ENCODE measurements at places on chromosomes 6 and 20.

- DNase-seq = no peak
Observed at GRCh38 chr20:64258071-64258823, 2.7 kb downstream of the PCMTD2 start.

GRCh38 chr6:162379757-162380409 lies 347.7 kb downstream of the PRKN start:
- DNase-seq = no peak

GRCh38 chr20:21162631-21163030 lies 36.7 kb downstream of the KIZ start:
- no peak for DNase-seq

DNA sequence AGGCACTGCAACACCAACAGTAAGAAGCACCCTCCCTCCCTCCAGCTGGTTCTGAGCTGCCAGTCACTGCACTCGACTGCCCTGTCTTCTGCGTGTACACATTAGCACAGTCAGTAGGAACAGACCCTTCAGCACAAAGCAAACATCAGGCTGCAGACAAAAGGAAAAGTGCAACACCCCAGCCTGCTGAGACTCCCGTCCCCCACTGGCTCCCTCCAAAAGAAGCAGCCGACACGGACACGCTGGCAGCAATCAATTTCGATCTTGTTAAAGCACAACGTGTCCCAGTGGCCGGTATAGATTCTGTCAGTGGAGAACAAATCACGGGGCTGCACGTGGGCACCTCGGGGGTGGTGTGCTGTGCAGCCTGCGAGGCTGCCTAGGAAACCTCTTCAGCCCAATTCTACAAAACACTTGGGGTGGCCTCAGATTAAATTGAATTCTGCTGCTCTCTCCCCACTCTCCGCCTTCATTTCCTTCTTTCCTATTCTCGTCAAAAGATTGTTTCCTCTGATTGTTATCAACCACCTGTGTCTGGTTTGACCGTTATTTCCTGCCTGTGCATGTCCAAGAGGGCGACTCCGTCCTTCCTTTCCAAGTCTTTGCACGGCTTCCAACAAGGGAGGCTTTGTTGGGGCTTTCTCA lies 38.7 kb downstream of the TRAF3IP2 start:
- DNase-seq = no peak

DNA sequence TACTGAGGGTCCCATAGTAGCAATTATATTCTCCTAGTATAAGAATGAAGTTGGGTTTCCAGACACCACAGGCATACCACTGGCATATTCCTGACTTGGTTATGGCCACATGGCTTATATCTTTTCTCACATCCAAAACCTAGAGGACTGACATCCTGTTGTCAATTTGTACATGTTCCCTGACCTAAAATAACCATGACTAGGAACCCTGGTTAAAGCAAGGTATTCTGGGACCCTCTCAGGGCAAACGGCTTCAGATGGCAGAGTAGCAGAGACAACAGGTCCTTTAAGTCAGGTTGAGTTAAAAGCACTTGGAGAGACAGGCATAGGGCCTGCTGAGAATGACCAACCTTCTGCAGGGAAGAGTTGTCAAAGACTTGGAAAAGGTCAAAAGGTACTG lies 12.6 kb downstream of the MAP3K5 start:
- DNase-seq = no peak

DNA sequence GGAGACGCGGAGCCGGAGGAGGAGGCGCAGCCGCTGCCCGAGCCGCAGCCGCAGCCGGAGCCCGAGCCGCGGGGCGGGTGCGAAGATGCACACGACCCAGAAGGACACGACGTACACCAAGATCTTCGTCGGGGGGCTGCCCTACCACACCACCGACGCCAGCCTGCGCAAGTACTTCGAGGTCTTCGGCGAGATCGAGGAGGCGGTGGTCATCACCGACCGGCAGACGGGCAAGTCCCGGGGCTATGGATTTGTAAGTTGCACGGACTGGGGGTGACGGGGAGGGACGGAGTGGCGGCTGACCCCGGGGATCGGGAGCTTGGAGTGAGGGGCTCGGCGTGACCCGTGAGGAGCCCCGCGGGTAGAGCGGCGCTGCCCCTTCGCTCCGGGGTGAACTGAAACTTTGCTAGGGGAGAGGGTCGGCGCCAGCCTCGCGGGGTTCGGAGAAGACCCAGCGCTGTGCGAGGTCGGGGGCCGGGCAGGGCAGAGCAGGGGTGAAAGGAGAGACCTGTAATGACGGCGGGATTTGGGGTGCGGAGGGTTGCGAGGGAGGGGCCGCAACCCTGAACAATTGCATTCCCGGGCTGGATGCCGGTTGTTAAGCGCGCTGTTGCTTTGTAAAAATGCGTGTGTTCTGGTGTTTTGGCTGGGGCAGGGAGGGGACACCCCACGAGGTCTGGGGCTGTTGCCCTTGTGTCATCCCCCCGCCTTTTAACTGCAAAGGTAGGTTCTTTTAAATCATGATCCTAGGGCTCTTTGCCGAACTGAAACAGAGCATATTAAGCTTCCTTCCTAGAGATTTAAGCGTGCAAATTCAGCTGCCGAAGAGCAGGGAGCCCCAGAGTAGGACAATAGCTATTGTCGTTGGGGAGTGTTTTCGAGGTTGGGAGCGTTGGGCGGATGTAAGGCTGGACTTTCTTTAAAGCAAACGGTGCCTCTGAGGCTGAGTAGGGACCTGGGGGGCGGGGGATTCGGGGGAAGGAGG lies 628 bp downstream of the RBM24 start:
- no peak for DNase-seq

All from RCC 7860 (cell line).